ENCODE measurements at places on chromosomes 6 and 20. TPM values are rescaled to one million over a fixed set of nuclear protein-coding genes. Genes with fewer than 3 reads are reported as not detected.

Gene PLG
- 0.69 TPM for total RNA-seq

Gene TPX2
- 111 TPM for total RNA-seq

Gene GSTA3
- not detected for total RNA-seq

Gene RNF39
- not detected for total RNA-seq

Gene NFS1
- total RNA-seq: 33.1 TPM

Gene RBBP8NL
- total RNA-seq: not detected

Gene TXLNB
- 0.69 TPM for total RNA-seq

Gene CST4
- total RNA-seq: not detected

Gene SNAI1
- 0.40 TPM for total RNA-seq

DNA sequence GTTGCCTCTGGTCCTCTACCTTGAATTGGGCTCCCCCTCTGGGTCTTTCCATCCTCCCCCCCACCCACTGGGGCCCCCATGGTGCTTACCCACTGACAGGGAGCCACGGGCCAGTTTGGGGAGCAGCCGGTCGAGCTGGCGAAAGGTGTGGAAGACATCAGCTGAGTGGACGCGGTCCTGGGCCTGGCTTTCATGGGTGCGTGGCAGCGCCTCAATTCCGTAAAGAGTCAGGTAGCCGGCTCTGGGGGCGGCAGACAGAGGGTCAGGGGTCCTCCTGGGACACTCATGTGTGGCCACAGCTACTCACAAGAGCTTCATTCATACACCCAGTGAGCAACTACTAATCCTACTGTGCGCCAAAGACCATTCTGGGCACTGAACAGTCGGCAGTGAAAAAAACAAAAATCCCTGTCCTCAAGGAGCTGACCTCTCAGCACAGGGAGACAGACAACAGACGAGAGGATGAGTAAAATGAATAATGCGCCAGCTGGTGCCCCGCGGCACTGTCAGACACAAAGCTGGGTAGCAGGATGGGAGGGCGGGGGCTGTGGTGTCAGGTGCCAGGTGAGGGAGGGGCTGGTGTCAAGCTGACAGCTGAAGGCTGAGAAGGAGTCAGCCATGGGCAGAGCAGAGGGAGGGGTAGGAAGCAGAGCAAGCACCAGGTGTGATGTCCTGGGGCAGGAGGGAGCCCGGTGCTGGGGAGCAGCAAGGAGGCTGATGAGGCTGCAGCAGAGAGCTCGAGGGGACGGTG is 28.3 kb downstream of the PTGIS start:
- DNase-seq: no peak

GRCh38 chr6:43338243-43338642 is 29.6 kb upstream of the CRIP3 start:
- no peak for DNase-seq

- no peak for DNase-seq
Measured at GRCh38 chr20:53468587-53468986, 125.1 kb downstream of the ZNF217 start.

GRCh38 chr20:62805711-62806382 is 1.2 kb downstream of the OGFR start:
- DNase-seq: no peak

DNA sequence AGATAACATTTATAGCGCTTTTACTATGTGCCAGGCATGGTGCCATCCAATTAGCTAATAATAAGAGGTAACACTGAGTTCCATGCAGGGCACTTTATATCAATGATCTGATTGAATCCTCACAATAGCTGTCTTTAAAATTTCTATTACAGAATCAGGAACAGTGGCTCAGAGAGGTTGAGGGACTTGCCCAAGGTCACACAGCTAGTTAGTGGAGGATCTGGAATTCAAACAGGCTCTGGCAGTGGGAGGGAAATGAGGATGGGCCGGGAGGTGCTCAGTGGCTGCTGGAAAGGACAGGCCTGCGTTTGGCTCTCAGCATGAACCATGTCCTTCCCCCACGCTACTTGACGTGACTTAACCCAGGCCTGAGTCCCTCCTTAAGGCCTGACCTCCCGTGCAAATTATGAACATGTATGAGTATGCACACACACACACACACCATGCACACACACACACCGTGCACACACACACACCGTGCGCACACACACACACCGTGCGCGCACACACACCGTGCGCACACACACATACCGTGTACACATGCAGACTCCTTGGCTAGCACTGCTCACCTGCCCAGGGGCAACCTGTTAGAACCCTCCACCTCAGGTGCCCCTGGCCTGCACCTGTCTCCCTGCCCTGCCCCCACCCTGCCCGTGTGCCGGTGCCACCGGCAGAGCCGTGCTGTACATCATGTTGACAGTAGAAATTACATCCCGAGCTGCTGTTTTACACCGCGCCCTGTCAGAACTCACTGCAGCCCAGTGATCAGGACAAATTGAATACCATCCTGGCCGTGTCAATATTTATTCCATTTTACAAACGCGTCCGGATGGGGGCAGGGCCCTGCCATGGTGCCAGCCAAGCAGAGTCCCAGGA is 43.7 kb downstream of the CDH22 start:
- no peak for DNase-seq

DNA sequence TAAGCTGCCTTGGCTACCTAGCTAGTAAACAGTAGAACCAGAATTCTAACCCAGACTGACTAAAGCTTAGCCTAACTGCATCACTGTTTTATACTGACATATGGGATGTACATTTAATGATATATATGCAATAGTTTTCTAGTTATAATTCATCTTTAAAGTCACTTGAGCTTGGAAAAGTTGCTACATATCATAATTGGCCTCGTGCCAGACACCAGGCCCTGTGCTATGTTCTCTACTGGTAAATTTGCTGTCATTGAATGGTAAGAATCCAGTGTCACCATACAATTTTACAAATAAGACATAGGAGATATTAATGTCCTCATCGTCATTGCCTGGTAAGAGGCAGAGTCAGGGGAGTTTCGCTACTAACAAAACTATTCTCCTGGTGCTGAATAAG is 396.8 kb downstream of the CDKAL1 start:
- no peak for DNase-seq

DNA sequence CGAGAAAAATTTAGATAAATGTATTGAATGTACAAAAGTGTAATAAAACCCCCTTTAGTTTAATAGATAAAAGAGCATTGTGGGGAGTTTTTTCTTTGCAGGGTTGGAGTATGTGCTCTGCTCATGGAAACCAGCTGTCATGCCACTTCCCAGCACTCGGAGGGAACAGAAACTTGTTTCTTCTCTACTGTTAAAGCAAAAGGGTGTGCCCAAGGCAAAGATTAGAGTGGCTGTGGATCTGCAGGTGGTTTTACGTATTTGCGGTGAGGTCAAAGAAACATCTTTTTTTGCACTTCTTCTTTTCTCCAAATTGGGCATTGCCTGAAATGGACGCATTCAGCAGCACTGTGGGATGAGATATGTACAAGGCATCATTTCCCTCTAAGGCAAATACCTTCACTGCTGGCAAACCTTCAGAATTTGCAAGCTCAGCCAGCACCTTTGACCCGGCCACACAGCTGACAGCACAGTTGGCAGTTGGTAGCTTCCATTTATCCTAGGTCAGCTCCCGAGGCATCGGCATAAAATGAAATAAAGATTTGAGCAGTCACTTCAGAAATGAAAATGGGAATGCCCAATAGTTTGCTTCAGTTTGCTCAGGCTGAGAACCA is 178.4 kb upstream of the EYA4 start:
- DNase-seq: no peak

DNA sequence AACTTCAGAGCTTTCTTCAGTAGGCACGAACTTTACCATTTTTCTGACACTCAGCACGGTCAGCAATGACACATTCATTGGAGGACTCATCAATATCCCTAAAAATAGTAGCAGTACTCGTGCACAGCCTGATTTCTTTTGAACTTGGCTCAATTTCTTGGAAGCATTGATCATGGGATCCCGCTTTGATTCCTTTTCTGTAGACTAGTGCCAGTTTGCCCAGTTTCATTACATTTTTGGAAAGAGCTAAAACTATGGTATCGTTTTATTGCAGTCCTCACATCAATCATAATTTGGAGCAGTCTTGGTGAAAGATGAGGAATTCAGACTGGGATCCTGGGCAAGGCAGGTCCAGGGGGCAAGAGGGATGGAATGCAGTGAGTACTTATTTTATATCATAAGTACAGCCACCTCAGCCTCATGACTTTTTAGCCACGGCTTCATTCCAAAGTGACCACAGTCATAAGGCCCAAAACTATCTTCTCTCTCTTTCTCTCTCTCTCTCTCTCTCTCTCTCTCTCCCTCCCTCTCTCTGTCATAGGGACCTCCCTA is 170.9 kb upstream of the AKAP12 start:
- DNase-seq: no peak

DNA sequence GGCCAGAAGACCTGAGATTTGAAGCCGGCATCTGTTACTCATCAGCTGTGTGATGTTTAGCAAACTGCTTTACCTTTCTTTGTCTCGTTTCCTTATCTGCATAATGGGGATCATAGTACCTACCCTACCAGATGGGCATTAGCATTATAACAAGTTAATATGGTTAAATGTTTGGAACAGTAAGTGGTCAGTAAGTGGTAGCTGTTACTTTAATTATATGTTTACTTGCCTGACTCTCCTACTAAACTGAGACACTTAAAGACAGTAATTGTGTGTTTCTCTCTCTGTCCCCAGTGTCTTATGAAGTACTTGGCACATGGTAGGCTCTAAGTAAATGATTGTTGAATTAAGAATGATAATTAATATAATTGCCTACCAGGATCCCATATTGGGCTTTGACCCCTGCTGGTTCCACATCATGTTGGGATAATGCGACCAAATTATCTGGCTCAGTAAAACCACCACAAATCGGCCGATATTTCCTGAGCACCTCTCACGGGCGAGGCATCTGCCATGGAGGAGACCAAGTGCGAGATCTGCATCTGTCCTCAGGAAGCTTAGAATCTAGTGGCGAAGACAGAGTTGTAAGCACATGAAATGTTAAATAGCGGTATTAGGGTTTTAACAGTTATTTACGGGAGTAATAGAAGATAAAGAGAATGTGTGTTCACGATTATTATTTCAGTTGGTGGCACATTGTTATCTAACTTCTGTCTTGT is 31.4 kb downstream of the PTK7 start:
- no peak for DNase-seq

GRCh38 chr20:16095226-16095625 is 478.0 kb downstream of the KIF16B start:
- no peak for DNase-seq

GRCh38 chr6:45608252-45608913 is 230.6 kb upstream of the SUPT3H start:
- no peak for DNase-seq

- DNase-seq: no peak
Measured at GRCh38 chr6:91099479-91099878, 512.6 kb upstream of the MAP3K7 start.

DNA sequence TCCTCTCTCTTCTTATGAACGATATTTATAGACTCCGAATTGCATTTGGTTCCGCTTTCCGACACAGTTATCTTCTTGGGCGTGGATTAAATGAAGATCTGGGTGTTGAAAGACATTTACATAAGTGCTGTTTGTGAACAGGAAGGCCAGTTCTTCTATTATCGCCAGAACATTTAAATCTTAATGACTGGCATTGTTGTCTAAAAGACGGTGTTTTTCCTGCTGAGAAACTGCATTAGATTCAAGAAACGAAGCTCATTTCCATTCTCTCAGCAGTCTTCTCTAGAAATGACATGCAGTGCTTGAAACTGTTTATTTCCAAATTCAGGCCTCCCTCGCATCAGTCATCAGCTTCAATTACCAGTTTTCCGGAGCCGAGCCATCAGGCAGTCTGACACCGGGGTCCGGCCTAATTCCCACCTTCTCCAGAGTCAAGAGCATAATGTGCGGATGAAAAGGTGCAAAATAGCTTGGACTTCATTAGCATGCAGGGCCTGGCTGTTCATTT is 16.0 kb downstream of the LINC00237 start:
- no peak for DNase-seq

GRCh38 chr6:91094806-91095475 is 508.1 kb upstream of the MAP3K7 start:
- DNase-seq: no peak

GRCh38 chr6:143708889-143709288 is 31.1 kb downstream of the PHACTR2 start:
- DNase-seq: no peak

DNA sequence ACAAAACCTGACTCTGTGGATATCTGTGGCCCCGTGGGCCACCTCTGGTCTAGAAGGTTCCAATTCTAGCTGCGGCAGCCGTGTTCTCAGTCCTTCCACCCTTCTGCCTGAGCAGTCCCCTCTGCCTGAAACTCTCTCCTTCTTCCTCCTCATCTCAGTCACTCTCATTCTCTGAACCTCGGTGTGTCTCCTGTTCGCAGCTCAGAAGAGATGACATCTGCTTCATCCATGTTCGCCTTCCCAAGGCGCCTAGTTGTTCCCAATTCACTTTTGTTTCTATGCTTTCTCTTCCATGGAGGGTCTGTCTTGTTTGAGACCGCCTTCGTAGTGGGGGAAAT is 95.5 kb downstream of the CEBPB start:
- no peak for DNase-seq

- DNase-seq: no peak
Measured at GRCh38 chr6:157012355-157012754, 235.2 kb downstream of the ARID1B start.

DNA sequence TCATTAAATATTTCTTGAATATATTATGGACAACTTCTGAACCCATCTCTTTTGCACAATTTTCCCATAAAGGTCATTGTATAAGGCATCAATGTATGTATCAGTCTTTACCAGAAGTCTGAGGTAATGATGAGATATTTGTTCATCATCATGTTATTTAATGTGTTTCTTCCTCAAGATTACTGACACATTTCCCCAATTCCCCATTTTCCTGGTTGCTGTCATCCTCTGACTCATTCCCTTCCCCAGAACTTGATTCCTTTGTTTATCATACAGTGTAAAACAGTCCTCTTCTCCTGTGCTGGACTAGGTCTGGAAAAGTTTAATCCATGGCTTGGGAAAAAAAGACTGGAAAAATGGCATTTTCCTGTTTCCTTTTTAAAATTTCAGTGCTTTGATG is 107.9 kb upstream of the FLRT3 start:
- DNase-seq: no peak

- no peak for DNase-seq
Measured at GRCh38 chr6:45648262-45648620, 270.5 kb upstream of the SUPT3H start.

GRCh38 chr6:29510746-29511300 is 23.1 kb upstream of the MAS1L start:
- DNase-seq: no peak

Data from activated naive CD8-positive, alpha-beta T cell treated with anti-CD3 and anti-CD28 coated beads, Interleukin-2, amount 10 ng/mL, durations not matched to agents 7 days and 5 days (primary cell).